ENCODE measurements at places on chromosomes 5 and 9. TPM values are rescaled to one million over a fixed set of nuclear protein-coding genes. Genes with fewer than 3 reads are reported as not detected.

- peak; percentile 56 for DNase-seq
- no peaks in the 10 kb centered on the region for H3K4me1 ChIP-seq
- no peaks in the 10 kb centered on the region for H3K36me3 ChIP-seq
- no peaks in the 10 kb centered on the region for H3K27me3 ChIP-seq
Observed at GRCh38 chr9:129610473-129611306, 10.2 kb downstream of the C9orf50 start.

- no peaks in the 10 kb centered on the region for H3K27me3 ChIP-seq
- H3K4me1 ChIP-seq, result no peaks in the 10 kb centered on the region
- DNase-seq, result no peak
- no peak overlapping the region for H3K4me3 ChIP-seq
- H3K36me3 ChIP-seq, result no peaks in the 10 kb centered on the region
Observed at GRCh38 chr9:99870126-99870525, 36.3 kb upstream of the STX17 start.

DNA sequence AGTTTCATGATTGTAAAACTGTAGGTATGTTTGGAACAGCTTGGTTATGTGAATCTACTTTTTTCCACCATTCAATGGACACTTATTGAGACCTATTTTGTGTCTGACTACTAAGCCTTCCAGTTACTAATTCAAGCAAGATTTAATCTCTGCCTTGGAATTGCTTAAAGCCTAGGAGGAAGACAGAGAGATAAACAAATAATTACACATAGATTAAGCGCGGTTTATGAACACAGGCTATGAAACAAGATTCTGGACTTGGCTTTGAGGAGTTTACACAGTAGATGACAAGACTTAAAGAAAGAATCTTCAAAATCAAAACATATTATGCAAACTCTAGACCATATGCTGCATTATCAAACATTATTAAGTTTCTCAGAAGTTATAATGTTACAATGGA, 340.4 kb downstream of the RASEF start:
- no peaks in the 10 kb centered on the region for H3K36me3 ChIP-seq
- H3K4me3 ChIP-seq, result no peak overlapping the region
- H3K27me3 ChIP-seq, result no peaks in the 10 kb centered on the region
- H3K27ac ChIP-seq, result no peak overlapping the region
- no peak for DNase-seq
- H3K4me1 ChIP-seq, result no peaks in the 10 kb centered on the region

- no peaks in the 10 kb centered on the region for H3K36me3 ChIP-seq
- no peak for DNase-seq
- no peaks in the 10 kb centered on the region for H3K4me1 ChIP-seq
- H3K27me3 ChIP-seq, result no peaks in the 10 kb centered on the region
Observed at GRCh38 chr5:143440448-143441115, 37.1 kb upstream of the NR3C1 start.

- no peaks in the 10 kb centered on the region for H3K27me3 ChIP-seq
- no peaks in the 10 kb centered on the region for H3K4me1 ChIP-seq
- H3K4me3 ChIP-seq, result no peak overlapping the region
- no peak overlapping the region for H3K27ac ChIP-seq
- DNase-seq, result peak; percentile 14
Observed at GRCh38 chr5:119439140-119439631, 13.1 kb upstream of the HSD17B4 start.

DNA sequence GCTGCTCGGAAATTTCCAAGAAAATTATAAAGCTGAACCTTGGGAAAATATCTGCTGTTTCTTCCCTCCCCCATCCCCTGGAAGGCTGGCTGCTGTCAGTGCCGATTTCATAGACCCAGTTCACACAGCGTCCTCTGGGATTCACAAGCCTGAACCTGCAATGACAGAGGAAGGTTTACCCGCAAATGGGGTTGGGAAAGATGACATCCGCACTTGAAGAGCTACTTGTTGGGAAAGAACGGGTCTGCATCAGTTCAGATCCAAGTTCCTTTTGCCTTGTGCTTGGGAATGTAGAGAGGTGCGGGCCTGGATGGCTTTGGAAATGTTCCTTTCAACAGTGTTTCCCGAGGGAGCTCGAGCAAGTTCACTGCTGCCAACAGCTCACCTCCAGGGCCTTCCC, 13.9 kb downstream of the PCDH12 start:
- H3K27me3 ChIP-seq, result peaks cover 5% of the 10 kb centered on the region
- DNase-seq, result no peak
- H3K4me1 ChIP-seq, result no peaks in the 10 kb centered on the region
- no peak overlapping the region for H3K4me3 ChIP-seq
- H3K36me3 ChIP-seq, result peaks cover 2% of the 10 kb centered on the region

The PCDHGA4 gene
- polyA plus RNA-seq, result 0.43 TPM
